ENCODE measurements at places on chromosomes 12 and 14.

- H3K4me3 ChIP-seq = peak overlapping the region; percentile 6
- DNase-seq = peak; percentile 63
- peaks cover 19% of the 10 kb centered on the region for H3K36me3 ChIP-seq
Observed at GRCh38 chr12:109497675-109498074, 20.2 kb downstream of the UBE3B start.

- peaks cover 31% of the 10 kb centered on the region for H3K4me1 ChIP-seq
- H3K4me3 ChIP-seq = no peak overlapping the region
- no peaks in the 10 kb centered on the region for H3K36me3 ChIP-seq
- H3K27me3 ChIP-seq = no peaks in the 10 kb centered on the region
Observed at GRCh38 chr12:122094735-122095631, 16.4 kb downstream of the MLXIP start.

DNA sequence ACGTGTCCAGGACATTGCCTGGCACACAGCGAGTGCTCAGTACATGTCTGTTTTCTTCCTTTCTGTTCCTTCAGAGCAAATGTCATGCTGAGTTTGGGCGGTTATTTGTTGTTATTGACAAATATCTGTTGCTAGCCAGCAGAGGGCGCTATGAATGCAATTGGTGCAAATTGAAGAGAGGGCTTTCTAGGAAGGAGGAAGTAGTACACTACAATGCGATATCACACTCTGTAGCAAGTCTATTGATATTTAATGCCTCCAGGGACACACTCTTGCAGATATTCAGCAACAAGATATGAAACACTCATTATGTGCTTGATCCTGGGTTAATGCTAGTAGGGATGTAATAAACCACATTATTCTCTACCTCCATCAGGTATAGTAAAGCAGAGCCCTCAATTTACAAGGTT lies 267.3 kb upstream of the SRRM4 start:
- no peak overlapping the region for H3K4me3 ChIP-seq
- H3K27ac ChIP-seq = no peak overlapping the region
- no peaks in the 10 kb centered on the region for H3K36me3 ChIP-seq
- no peaks in the 10 kb centered on the region for H3K27me3 ChIP-seq
- H3K4me1 ChIP-seq = no peaks in the 10 kb centered on the region

GRCh38 chr12:99959549-99960170 lies 25.1 kb downstream of the ANKS1B start:
- no peak overlapping the region for H3K4me3 ChIP-seq
- H3K36me3 ChIP-seq = no peaks in the 10 kb centered on the region
- no peaks in the 10 kb centered on the region for H3K27me3 ChIP-seq
- no peak overlapping the region for H3K27ac ChIP-seq

DNA sequence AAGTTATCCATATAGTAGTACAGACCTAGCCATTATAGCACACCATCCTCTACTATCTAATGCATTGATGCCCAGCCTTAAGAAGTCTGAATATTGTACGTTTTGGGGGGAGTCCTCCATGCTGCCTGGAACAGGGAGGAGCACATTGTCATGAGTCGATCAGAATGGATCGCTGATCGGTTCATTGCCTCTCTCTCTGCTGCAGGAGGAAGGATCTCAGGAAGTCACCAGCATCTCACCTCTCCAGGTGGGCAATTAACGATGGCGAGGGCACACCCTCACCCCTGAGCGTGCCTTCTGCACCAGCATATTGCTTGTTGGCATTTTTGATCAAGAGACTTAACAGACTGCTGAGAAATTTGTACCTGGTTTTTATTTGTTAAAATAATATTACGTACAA lies 11.5 kb downstream of the CCND2 start:
- no peak overlapping the region for H3K4me3 ChIP-seq
- H3K36me3 ChIP-seq = no peaks in the 10 kb centered on the region
- H3K27me3 ChIP-seq = peaks cover 5% of the 10 kb centered on the region
- H3K27ac ChIP-seq = no peak overlapping the region
- no peak for DNase-seq

GRCh38 chr12:132610051-132610759 lies at the start of gene LRCOL1:
TSS of gene LRCOL1 (minus strand) at chr12:132610582. CDS start at chr12:132606251, 4,331 bp downstream.
- H3K27me3 ChIP-seq = peaks cover 29% of the 10 kb centered on the region
- H3K4me1 ChIP-seq = no peaks in the 10 kb centered on the region
- DNase-seq = peak; percentile 93
- no peak within 1 kb of the TSS for H3K27ac ChIP-seq

DNA sequence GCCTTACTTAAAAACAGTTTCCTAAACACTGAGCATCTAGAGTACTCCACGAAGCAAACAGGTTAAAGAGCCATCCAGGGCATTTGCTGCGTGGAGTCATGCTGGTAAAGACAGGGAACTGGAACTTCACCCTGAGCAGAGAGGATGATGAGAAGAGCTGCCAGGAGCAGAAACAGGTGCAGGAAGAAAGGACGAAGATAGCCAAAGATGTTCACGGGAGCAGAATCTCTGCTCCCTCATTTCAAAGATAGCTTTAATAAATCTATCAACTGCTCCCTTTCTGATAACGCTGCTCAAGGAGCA lies 280.8 kb upstream of the FKBP4 start:
- no peaks in the 10 kb centered on the region for H3K36me3 ChIP-seq
- H3K27ac ChIP-seq = no peak overlapping the region
- no peaks in the 10 kb centered on the region for H3K27me3 ChIP-seq
- H3K4me3 ChIP-seq = no peak overlapping the region

DNA sequence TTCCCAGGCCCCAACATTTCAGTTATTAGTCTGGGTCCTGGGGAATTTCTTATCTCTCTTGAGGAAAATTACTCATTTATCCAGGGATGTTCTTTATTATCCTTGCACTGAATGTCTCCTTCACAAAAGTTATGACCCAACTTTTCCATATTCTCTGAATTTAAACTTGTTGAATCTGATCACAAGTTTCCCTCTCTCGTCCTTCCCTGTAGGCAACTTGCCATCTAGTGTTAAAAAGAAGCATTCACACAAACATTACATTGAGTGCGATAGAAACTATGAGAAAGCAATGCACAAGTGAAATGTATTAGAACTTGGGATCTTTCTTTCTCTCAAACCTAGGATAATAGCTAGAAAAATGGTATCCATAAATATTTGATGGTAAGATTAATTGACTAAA lies 608.4 kb downstream of the FSCB start:
- DNase-seq = no peak
- H3K36me3 ChIP-seq = no peaks in the 10 kb centered on the region
- H3K4me1 ChIP-seq = no peaks in the 10 kb centered on the region
- no peaks in the 10 kb centered on the region for H3K27me3 ChIP-seq
- H3K4me3 ChIP-seq = no peak overlapping the region

DNA sequence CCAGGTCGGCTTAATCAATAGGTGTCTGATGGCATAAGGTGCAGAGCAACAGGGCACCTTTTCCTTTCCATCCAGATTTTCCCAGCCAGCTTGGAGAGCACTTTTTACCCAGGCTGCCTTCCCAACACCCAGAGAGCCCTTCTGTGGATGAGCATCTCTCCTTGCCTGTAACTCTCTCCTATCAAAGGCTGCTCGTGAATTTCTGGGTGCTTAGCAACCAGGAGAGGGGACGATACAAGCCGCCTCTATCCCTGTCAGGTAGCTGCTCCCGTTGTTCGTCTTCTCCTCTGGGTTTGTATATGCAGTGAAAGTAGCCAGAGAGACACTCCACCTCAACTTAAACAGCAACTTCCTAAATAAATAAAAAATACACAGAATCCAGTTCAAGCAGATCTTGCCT lies 124.2 kb downstream of the CACNA1C start:
- no peak overlapping the region for H3K4me3 ChIP-seq
- no peaks in the 10 kb centered on the region for H3K36me3 ChIP-seq
- DNase-seq = no peak
- H3K4me1 ChIP-seq = peaks cover 13% of the 10 kb centered on the region
- no peak overlapping the region for H3K27ac ChIP-seq

- no peaks in the 10 kb centered on the region for H3K36me3 ChIP-seq
- H3K27me3 ChIP-seq = no peaks in the 10 kb centered on the region
- H3K4me1 ChIP-seq = no peaks in the 10 kb centered on the region
- DNase-seq = peak; percentile 11
- H3K27ac ChIP-seq = no peak overlapping the region
Observed at GRCh38 chr14:103329401-103330347, 4.4 kb upstream of the EIF5 start.

DNA sequence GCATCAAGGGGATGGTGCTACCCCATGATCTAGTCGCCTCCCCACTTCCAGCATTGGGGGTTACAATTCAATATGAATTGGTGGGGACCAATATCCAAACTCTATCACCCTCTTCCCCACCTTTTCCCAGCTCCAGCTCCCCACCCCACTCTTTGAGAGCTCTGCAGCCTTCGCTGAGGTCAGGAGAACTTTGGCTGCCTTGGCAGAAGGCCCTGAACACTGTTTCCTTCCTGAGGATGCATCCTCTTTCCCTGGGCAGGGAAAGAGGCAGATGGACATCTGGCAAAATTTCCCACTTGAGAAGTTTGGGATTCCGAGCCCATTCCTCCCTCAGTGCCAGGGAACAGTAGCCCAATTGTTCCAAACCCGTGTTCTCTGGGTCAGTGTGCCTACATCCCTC lies 169.1 kb downstream of the TSPAN9 start:
- no peaks in the 10 kb centered on the region for H3K27me3 ChIP-seq
- no peak for DNase-seq
- H3K27ac ChIP-seq = no peak overlapping the region
- H3K36me3 ChIP-seq = no peaks in the 10 kb centered on the region
- H3K4me1 ChIP-seq = no peaks in the 10 kb centered on the region

- no peaks in the 10 kb centered on the region for H3K36me3 ChIP-seq
- no peak overlapping the region for H3K4me3 ChIP-seq
- DNase-seq = peak; percentile 8
- no peak overlapping the region for H3K27ac ChIP-seq
- no peaks in the 10 kb centered on the region for H3K4me1 ChIP-seq
- no peaks in the 10 kb centered on the region for H3K27me3 ChIP-seq
Observed at GRCh38 chr12:21026302-21026701, 104.7 kb upstream of the SLCO1B1 start.

DNA sequence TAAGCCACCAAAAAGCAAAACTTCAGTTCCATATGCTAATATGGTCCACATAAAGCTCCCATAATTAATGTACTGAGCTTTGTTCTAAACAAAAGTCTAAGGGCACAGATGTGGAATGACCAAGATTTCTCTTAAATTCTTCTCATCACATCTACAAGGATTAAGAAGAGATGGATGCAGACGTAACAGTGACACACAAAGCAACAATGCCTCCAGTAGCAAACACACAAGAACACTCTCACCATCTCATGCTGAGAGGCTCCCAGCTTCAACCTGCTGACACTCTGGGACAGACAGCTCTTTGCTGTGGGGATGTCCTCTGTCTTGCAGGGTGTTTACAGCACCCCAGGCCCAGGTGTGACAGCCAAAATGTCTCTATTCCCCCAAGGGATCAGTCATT lies 48.2 kb downstream of the SETD3 start:
- H3K36me3 ChIP-seq = peaks cover 3% of the 10 kb centered on the region
- DNase-seq = no peak
- no peak overlapping the region for H3K27ac ChIP-seq

- H3K27ac ChIP-seq = peak overlapping the region; percentile 43
- H3K36me3 ChIP-seq = peaks cover 98% of the 10 kb centered on the region
- no peak for DNase-seq
Observed at GRCh38 chr12:46365951-46366379, 6.6 kb downstream of the SLC38A2 start.

GRCh38 chr12:44296624-44297197 lies 460.8 kb downstream of the TMEM117 start:
- no peak for DNase-seq
- no peaks in the 10 kb centered on the region for H3K4me1 ChIP-seq
- H3K4me3 ChIP-seq = no peak overlapping the region
- no peaks in the 10 kb centered on the region for H3K27me3 ChIP-seq
- no peak overlapping the region for H3K27ac ChIP-seq
- H3K36me3 ChIP-seq = no peaks in the 10 kb centered on the region

- peak; percentile 62 for DNase-seq
- no peaks in the 10 kb centered on the region for H3K27me3 ChIP-seq
- H3K27ac ChIP-seq = no peak overlapping the region
- no peak overlapping the region for H3K4me3 ChIP-seq
Observed at GRCh38 chr12:92295523-92295922, 149.9 kb upstream of the BTG1 start.

DNA sequence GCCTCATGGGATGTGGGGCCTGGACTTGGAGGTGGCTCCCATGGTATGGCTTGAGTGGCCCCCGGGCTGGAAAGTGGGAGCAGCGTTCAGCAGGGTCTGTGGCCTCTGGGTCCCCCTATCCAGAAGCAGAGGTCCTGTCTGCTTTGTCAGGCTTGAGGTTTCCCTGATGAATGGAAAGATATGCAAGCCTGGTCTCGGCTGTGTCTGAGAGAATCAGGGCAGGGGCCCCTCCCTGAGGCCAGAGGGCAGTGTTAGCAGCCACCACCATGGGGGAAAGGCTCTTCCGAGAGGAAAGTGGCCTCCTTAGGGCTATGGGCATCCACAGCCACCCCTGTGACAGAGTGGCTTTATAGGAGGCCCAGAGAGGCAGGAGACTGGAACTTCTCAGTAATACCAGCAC lies 128.2 kb downstream of the VRK1 start:
- DNase-seq = no peak
- no peaks in the 10 kb centered on the region for H3K36me3 ChIP-seq
- H3K27me3 ChIP-seq = no peaks in the 10 kb centered on the region

DNA sequence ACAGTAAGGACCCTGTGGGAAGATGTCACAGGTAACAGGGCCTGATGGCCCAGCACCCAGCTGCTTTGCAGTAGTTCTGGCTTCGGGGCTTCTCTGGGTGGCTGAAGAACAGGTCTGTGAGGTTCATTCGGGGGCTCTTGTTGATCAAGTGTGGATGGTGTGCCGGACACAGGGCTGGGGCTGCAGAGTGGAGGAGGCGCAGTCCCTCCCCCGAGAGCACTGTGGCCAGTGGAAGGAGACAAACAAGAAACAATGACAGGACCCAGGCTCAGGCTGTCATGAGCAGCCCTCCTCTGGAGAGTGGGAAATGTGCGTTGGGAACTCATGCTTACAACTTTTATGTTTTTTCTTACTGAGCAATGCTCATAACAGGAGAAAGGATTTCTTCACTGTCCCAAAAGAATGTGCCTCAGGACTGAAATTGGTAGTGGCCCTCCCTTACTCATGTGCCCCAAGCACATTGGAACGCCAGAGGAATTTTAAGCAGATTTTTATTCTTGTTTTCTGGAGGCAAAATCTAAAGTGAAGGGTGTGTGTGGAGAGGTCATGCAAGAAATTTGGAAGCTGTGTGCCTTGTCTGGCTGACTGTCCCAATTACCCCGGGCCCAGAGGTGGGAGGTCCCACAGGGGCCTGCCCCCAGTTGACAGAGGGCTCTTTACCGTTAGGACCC lies 233.8 kb downstream of the CACNA1C start:
- no peaks in the 10 kb centered on the region for H3K36me3 ChIP-seq
- DNase-seq = no peak
- H3K27me3 ChIP-seq = no peaks in the 10 kb centered on the region
- peaks cover 26% of the 10 kb centered on the region for H3K4me1 ChIP-seq
- H3K27ac ChIP-seq = no peak overlapping the region
